ENCODE measurements at places on chromosomes 5 and 9.

- DNase-seq: no peak
These were observed 56.2 kb upstream of the ANKRD33B start for GRCh38 chr5:10507575-10508096.

- DNase-seq: no peak
These were observed 482.9 kb downstream of the TMEM38B start for GRCh38 chr9:106177216-106177615.

DNA sequence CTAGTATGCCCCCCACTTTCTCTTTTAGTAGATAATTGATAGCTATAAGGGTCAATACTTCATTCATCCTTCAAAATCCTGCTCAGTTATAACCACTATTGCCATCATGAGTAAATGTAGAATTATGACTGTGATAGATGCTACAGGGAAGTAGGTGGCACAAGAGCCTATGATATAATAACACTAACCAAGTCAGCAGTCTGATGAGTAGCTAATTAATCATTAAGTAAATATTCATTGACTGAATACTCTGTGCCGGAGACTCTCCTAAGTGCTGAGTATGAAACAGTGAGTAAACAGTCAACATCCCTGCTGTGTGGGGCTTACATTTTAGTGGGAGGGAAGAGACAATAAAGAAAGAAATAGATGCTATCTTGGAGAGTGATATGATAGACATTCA is 430.3 kb upstream of the ZNF462 start:
- no peak for DNase-seq

- DNase-seq: no peak
These were observed 347.7 kb downstream of the CHSY3 start for GRCh38 chr5:130251931-130252330.

DNA sequence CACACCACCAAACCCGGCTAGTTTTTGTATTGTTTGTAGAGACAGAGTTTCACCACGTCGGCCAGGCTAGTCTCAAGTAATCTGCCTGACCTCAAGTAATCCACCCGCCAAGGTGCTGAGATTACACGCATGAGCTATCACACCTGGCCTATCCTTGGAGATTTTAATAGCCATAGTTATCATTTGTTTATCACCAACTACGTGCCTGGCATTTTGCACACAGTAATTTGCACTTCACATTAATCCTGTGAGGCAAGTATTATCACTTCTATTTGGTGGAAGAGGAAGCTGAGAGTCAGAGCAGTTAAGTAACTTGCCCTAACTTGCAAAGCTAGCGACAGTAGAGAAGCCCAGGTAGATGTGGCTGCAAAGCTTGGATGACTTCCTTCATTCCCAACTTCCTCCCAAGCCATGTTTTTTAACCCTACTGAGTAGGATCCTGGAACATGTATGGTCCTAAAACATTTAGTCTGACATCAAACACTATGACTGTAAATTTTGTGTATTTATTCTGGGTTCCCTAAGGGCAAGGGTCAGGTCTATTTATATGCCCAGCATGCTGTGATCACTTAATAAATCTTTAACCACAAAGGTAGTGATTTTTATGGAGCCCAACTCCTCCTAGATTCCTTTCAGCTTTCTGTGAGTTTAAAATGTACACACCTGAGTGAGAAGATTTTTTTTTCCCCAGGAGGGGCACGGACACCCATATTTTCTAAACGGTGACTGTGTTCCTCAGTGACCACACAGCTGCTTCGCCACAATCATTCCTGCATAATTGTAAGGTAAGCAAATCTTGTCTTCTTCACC is 100.2 kb upstream of the RAI14 start:
- DNase-seq: no peak

- no peak for DNase-seq
These were observed 58.3 kb upstream of the CPEB4 start for GRCh38 chr5:173829826-173830225.

DNA sequence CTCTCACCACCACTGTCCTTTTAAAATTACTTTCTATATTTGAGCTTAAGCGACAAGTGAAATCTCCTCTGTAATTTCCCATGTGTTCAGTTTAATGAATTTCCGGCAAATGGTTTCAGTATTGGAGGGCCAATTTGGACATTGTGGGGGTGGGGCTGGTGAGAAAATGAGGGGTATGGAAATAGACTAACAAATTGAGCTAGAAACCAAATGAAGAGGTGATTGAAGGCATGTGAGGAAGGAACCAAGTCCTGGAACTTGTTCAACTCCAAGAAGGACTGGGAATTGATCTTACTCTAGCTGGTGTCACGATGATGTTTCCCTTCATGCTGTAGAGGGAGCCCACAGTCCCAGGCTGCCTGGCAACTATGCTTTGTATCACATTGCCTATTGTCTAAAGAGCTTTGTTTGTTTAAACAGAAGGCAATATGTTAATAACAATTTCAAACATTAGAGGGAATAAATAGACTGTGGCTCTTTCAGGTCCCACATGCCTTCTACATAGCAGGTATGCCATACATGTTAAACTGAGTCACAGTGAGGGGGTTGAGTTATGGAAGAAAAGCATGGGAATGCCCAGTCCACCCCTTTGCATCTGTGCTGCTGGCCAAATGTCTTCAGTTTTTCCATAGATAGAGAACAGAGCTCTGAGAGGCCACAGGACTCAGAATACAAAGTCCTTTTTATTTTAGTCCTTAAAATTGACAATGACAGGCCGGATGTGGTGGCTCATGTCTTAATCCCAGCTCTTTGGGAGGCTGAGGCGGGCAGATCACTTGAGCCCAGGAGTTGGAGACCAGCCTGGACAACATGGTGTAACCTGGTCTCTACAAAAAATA is 25.0 kb upstream of the MATR3 start:
- no peak for DNase-seq
